Vagina (tissue), 2 donors: ENCODE measurements at places on chromosomes 1 and 21.

- no peak for DNase-seq
Measured at GRCh38 chr1:56200442-56200841, 378.9 kb downstream of the PLPP3 start.

DNA sequence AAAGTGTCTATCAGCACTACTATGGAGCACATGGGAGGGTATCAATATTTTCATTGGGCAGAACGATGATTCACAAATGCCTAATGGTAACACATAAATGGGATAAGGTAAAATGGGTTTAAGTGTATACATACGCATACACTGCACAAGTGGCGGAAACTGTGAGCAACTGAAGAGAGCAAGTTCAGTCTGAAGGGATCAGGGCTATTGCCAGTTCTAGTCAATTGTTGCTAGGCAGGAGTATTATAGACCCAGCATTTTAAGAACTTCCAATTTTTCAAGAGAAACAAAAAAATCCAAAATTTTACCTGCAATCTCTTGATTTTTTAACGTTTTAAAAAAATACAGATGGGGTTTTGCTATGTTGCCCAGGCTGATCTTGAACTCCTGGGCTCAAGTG lies 23.1 kb downstream of the FOXJ3 start:
- no peak for DNase-seq

DNA sequence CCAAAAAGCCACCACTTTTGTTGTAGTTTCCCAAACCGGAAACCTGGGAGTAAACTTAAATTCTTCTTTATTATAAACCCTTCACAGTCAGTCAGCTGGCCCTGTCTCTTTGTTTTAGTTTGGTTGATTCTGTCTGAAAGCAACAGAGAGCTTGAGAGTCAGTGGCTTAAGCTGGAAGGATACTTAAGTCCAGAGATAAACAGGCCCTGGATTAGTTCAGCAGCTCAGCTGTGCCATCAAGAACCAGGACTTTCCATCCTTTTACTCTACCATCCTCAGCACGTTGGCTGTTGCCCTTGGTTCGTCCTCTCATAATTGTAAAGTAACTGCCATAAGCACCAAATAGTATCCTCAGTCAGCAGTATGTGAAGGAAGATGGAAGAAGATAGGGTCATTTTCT lies 4.5 kb downstream of the DESI2 start:
- DNase-seq: no peak

- DNase-seq: no peak
Measured at GRCh38 chr21:35540950-35541638, 492.0 kb upstream of the RUNX1 start.

- no peak for DNase-seq
Measured at GRCh38 chr1:248853663-248854375, 5.1 kb downstream of the ZNF692 start.

- DNase-seq: no peak
Measured at GRCh38 chr1:230976825-230977747, 1.6 kb downstream of the TTC13 start.

DNA sequence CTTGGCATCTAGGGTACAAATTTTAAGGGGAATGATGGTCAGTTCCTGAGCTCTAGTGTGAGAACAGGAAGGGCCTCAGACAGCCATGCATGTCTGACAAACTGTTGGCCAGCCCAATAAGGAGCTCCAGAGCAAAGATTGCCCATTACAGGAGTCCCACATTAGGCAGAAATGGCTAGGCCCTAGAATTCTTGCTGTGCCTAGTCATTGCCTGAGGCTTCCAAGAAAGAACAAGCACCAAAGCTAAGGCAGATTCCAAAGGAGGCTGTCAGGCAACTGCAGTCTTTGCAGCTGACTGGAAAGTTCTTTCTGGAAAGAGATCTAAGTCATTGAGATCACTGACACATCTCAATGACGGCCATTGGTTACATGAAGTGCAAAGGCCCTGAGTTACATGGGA lies 3.9 kb upstream of the STIL start:
- no peak for DNase-seq

DNA sequence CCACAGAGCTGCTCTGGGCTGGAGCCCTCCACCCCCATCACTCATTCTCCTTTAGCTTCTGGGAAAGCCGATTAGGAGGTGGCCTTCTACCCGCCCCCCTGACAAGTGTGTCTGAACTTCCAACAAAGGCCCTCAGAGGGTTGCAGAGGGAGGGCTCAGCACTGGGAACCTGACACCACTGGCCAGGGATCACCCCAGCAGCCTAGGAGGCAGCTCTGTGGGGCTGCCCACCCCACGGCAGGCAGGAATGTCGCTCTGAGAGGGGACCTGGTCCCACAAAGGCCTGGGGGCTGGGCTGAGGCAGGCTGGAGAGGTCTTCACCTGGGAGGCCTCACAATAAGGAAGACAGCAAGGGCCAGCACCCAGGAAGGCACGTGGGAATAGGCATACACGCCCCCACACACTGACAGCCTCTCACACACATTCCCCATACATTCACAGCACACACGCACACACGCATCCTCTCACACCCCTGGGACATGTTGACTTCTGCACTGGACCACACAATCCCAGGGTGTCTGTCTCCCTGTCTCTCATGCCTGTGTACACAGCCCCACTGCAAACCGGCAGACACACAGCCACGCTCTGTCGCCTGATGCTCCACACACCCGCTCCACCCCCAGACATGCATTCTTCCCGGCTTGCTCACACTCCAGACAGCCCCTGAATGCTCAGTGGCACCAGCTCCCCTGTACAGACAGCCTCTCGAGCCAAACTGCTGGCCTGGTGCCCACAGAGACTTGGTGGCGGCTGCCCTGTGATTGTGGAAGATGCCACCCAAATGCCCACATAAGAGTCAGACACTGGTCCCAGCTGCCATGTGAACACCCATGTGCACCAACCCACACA lies 30.7 kb downstream of the DMBX1 start:
- no peak for DNase-seq

DNA sequence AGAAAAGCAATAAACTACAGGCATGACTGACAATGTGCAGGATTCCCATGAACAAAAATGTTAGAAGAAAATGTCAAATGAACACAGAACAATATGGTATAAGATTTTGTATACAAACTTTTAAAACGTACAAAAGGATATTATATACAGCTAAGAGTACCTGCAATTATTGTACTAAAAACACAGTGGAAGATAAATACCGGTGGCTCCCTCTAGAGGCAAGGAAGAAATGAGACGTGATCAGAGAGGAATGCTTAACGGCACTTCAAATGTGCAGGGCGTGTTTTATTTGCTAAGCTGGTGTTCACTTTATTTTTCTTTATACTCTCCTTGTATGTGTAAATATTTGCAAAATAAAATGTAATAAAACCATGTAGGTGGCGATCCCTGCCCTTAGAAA lies 191.8 kb upstream of the SAMSN1 start:
- no peak for DNase-seq

- no peak for DNase-seq
Measured at GRCh38 chr1:11982010-11982392, 1.8 kb downstream of the MFN2 start.

DNA sequence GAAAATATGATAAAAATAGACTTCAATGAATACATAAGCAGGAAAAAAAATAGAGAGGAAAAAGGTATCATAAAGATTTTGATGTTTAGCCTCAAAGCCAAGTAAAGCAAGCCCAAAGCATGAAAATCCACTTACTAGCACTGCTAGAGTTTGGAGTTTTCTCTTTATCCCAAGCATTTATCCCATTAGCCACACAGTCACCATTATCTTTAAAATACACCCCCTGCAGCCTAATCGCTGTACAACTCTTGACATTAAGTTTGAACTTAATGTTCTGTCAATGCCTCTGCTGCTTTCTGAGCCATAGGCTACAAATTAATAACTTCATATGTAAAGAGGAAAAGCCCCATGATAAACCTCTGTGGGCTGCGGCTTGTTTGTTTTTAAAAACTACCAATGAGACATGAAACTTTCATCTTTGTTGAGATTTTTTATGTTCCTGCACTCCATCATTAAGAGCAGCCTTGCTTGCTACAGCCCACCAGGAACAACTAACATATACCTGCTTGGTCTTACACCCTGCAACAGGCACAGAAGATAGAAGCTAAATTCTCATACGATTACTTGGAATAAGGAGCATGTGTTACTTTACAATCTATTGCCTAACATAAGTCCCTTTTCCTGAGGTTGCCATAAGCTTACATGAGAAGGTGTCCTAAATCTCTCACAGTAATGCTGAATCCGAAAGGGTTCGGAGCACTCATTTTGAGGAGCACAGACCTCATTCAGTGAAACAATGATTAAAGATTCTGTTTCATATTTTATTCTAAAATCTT lies 202.4 kb downstream of the SMYD3 start:
- no peak for DNase-seq

DNA sequence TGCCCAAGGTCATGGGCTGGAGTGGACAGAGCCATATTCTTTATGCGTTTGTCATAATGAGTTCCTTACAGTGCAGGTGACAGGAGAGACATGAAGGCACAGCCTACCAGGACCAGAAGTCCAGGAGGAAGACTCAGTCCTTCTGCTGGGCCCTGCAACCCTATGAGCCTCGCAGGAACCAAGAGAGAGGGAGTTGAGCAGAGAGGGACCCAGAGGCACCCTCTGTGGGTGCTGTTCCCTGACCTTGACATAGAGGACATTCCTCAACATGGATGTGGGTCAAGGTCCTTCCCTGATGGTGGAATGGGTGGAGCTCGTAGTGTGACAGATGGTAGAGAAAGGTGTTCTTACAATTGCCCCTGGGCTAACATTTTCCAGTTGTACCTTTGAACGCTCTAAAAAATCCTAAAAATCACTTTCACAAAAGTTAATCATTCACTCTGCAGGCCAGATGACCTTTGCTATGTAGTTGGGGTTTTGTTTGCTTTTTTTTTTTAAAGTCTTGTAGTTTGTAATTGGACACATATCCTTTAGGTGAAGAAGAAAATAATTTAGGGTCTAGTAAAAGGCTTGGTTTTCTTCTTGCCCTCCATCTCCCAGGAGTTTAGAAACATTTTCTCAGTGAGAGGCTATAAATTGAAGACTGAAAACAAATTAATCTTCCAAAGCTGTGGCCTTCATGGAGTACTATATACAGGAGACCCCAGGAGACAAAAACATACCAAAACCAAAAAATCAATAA lies 41.9 kb downstream of the MAB21L3 start:
- DNase-seq: peak; percentile 61

DNA sequence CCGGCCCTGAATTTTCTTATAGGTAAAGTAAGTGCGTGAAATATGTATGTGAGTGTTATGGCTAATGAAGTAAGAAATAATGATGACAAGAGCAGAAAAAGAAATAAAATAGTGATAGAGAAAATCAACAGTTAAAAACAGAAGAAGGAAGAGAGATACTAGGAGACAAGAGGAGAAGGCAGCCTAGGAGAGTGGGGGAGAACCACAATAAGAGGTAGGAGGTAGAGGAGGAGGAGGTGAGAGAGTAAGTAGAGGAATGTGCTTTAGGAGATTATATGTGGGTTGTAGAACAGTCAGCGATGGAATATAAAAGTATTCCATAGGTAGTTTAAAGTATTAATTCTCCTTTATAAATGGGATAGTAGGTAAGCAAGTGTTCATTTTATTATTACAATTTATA lies 861.5 kb upstream of the B3GALT2 start:
- no peak for DNase-seq

DNA sequence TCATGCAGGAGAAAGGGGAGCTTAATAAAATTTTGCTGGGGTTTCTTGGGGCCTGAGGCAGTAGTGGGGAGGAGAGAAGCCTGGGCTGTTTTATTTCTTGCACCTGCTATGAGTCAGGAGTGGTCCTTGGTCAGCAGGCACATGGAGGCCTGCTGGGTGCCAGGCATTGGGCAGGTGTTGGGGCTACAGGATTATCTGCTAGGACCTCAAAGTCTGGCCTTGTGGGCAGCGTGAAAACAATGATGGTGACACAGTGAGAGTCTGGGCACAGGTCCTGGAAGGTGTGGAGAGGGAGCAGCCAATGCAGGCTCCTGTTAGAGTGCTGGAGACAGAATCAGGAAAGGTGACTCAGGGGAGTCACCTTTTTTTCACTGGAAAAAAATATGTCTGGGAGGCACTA lies 17.2 kb downstream of the ROR1 start:
- no peak for DNase-seq

DNA sequence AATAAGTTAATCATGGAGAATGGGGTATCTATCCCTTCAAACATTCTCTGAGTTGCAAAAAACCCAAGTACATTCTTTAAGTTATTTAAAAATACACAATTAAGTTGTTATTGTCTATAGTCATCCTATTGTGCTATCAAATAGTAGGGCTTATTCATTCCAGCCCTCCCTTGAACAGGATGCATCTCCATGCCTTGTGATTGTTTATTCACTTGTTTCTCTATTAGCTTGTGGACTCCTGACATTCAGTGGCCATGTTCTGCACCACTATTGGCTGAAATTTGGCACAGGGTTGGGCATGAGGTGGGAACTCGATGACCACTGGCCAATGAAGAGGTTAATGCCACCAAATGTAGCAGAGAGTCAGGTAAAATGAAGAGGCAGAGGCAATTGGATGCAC lies 272.8 kb downstream of the TNR start:
- no peak for DNase-seq

DNA sequence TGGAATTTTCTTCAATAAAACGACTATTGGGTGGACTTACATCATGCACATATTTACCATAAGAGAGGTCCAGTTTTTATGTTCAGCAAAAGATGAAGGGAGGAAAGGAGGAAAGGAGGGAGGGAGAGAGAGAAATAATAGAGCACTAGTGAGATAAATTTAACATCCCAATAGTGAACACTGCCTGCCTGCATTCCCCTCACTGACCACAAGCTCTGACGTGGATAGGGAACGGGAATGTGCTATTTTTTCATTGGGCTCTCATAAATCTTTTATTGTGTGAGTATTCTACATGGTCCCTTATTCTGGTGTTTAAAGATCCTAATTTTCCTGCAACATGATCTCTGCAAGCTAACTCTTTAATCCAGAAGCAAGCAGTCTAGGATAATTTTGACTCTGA lies 82.1 kb downstream of the TTC3 start:
- DNase-seq: no peak

DNA sequence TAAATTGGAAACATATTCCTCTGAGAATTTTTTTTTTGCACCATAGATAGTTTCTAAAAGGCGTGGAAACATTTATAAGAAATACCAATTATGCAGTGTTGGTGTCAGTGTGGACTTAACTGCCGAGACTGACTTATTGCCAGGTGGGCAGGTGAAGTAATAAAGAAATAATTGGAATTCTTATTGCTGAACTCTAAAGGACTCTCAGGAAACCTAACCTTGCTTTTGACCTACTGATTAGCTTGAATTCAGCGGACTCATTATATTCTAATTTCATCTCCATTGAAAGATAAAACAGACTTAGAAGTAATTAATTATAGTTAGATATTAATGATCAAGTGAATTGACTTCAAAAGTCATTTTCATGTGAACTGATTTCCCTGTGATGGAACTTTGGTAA lies 26.3 kb downstream of the KCNK1 start:
- DNase-seq: no peak

DNA sequence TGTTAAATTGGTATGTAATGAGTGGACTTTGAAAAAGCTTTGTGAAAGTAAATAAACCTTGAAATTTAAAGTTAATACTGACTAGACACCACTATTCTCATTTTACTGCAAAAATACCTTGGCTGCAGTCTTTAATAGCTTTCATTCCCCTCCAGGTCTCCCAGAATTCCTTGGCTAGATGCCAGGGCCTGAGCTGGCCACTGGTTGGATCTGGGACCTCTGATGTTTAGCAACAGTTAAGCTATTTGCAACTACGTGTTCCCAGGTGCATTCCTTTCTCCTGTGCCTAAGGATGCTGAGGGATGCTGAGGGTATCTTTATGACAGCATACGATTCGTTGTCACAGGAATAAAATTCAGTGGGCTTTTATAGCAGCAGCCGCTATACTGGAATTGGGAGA lies 938.7 kb downstream of the TTLL7 start:
- no peak for DNase-seq
